ENCODE measurements at places on chromosomes 2 and 18. TPM values are rescaled to one million over a fixed set of nuclear protein-coding genes. Genes with fewer than 3 reads are reported as not detected.

SNRNP200 gene
- 175 TPM for total RNA-seq

SPEG gene
- total RNA-seq, result 2.1 TPM

DSG1 gene
- total RNA-seq, result not detected

DPYSL5 gene
- total RNA-seq, result not detected

SLC30A3 gene
- 0.32 TPM for total RNA-seq

TGFBRAP1 gene
- total RNA-seq, result 17.9 TPM

DNA sequence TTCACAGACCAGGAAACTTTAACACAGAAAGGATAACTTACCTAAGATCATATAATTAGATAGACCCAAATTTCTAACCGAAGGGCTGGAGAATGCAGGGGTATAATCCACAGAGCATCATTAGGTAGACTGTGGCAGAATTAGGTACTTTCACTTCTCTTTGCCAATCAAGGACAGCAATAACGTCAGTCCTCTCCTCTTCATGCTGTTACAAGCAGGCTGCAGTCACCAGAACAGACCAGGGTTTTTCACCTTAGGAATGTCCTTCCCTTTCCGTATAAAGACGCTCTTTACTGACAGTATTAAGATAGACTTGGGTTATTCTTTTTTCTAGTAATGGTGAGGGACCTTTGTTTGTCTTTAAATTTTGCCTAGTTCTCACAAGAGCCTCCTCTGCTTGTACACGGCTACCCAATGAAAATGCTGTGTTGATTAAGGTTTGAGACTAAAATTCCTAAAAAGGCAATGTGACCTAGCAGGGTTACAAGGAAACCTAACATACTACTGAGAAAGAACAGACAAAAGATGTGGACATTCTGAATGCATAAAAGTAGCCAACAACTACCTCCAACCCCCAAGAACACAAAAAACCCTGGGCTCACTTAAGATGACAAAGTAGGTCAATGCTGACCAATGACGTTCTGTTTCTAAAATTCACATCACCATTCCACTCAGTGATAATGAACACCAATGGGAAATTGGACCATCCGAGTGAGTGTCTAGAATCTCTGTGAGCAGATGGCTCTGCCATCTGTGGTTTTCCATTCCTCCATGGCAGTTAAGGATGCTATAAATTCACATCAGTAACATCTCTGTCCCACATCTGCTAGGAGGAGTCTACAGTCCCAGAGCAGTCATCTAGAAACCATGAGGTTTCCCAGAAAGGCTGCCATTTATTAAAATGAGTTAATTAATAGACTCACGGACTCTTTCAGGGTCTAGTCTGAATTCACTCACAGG lies 2.1 kb downstream of the PDIA6 start:
- no peak for DNase-seq
- H3K27me3 ChIP-seq, result no peaks in the 10 kb centered on the region
- peaks cover 42% of the 10 kb centered on the region for H3K36me3 ChIP-seq

DNA sequence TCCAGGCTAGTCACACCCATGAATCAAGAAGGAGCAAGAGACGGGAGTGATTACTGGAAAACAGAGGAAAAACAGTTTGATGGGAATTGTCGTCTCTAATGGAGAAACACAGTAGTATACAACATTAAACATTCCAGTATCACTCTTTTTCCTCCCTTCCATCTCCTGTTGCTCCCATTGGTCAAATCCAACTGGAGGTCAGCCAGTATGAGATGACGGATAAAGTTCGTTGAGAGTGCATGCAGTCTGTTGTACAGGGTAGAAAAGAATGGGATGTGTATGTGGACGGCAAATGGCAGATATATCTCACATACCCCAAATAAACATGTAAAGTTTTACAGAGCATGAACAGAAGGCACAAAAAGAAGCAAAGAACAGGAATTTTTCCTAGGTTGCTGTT lies 221.9 kb upstream of the TNP1 start:
- peaks cover 27% of the 10 kb centered on the region for H3K4me1 ChIP-seq
- peaks cover 11% of the 10 kb centered on the region for H3K27me3 ChIP-seq

GRCh38 chr2:187577310-187577709 lies 23.1 kb upstream of the TFPI start:
- H3K27ac ChIP-seq, result no peak overlapping the region
- no peaks in the 10 kb centered on the region for H3K36me3 ChIP-seq
- DNase-seq, result no peak

DNA sequence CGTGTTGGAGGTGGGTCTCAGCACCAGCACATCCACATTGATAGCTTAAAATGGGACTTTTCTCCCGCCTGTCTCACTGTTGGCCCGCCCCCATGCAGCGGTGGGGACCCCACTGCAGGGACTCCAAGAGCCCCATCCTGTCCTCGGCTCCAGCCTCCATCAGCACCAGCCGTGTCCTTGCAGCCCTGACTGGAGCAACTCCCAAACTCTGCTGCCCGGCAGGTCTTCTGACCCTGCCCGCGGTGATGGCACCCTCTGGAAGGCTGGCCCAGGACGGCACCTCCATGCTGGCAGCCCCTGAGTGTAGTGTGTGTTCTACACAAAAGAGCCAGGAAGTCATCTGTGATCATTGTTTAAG lies 41.6 kb upstream of the KCNG2 start:
- DNase-seq, result no peak
- H3K27ac ChIP-seq, result no peak overlapping the region
- peaks cover 3% of the 10 kb centered on the region for H3K4me1 ChIP-seq
- no peak overlapping the region for H3K4me3 ChIP-seq
- peaks cover 57% of the 10 kb centered on the region for H3K36me3 ChIP-seq
- no peaks in the 10 kb centered on the region for H3K27me3 ChIP-seq

- peaks cover 27% of the 10 kb centered on the region for H3K4me1 ChIP-seq
- H3K27ac ChIP-seq, result no peak overlapping the region
- DNase-seq, result no peak
- no peaks in the 10 kb centered on the region for H3K27me3 ChIP-seq
- peaks cover 43% of the 10 kb centered on the region for H3K36me3 ChIP-seq
Observed at GRCh38 chr2:241689306-241689705, 2.7 kb upstream of the DTYMK start.

- H3K27me3 ChIP-seq, result no peaks in the 10 kb centered on the region
- H3K4me3 ChIP-seq, result no peak overlapping the region
- H3K36me3 ChIP-seq, result no peaks in the 10 kb centered on the region
- no peaks in the 10 kb centered on the region for H3K4me1 ChIP-seq
- H3K27ac ChIP-seq, result no peak overlapping the region
- no peak for DNase-seq
Observed at GRCh38 chr2:79112269-79112668, 8.0 kb upstream of the REG1A start.

GRCh38 chr18:55534547-55534946 lies 53.4 kb downstream of the TCF4 start:
- no peaks in the 10 kb centered on the region for H3K36me3 ChIP-seq
- no peak overlapping the region for H3K4me3 ChIP-seq
- no peak overlapping the region for H3K27ac ChIP-seq

- peaks cover 9% of the 10 kb centered on the region for H3K27me3 ChIP-seq
- H3K4me1 ChIP-seq, result no peaks in the 10 kb centered on the region
- H3K36me3 ChIP-seq, result peaks cover 5% of the 10 kb centered on the region
- H3K27ac ChIP-seq, result no peak overlapping the region
- no peak overlapping the region for H3K4me3 ChIP-seq
Observed at GRCh38 chr2:10842506-10842905, 29.9 kb upstream of the PDIA6 start.
